ENCODE measurements at places on chromosomes 2 and 18.

GRCh38 chr18:40017021-40017420 is 1938.0 kb upstream of the PIK3C3 start:
- no peak for DNase-seq

- DNase-seq: no peak
These were observed 5.6 kb upstream of the NTSR2 start for GRCh38 chr2:11675423-11676112.

DNA sequence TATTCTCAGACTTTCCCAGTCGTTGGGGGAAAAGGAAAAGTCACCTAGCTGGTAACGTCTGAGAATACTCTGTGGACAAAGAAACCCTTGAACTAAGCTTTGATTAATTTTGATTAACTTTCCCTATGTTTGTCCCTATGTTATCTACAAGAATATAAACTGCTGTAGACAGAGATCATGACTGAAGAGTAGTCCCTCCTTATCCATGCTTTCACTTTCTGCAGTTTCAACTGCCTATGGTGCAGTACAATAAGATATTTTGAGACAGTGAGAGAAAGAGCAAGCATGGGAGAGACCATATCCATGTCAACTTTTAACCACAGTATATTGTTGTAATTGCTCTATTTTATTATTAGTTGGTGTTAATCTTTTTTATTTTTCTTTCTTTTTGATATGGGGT is 31.8 kb downstream of the TXNL1 start:
- DNase-seq: no peak

DNA sequence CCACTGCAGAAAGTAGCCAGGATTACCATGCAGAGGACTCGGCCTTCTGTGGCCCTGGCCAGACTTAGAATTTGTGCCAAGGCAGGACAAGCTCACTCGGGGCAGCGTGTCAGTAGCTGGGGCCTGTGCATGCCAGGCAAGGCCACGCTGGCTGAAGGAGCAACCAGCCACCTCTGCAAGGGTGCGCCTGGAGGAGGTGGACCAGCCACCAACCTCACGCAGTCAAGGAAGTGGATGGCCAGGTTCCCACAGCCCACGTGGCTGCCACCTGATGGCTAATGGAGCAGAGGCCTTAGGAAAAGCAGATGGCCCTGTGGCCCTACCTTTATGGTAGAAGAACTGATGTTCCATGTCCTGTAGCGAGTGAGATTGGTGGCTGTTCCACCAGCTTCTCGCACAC is 107.9 kb downstream of the CCDC74A start:
- DNase-seq: no peak

GRCh38 chr2:129768485-129769184 is 210.8 kb upstream of the RAB6C start:
- no peak for DNase-seq

DNA sequence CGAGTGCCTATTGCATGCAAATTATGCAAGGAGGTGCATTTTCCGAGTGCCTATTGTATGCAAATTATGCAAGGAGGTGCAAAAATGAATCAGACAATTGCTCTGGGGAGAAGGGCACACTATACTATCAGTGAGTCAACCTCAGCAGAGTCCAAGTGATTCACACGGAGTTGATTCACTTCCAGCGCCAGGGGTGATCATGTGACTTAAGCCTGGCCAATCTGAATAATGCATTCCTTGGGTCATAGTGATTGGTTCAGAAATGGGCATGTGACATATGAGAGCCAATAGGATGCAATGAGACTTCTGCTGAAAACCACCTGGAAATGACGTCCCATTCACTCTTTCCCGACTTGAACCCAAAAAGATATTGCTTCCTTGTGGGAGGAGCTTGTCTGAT is 152.2 kb downstream of the DAW1 start:
- no peak for DNase-seq

- DNase-seq: no peak
These were observed 102.4 kb downstream of the ALMS1 start for GRCh38 chr2:73488079-73488478.

GRCh38 chr2:86358957-86359356 is 21.5 kb upstream of the REEP1 start:
- no peak for DNase-seq

GRCh38 chr2:8682719-8683667 is 1.1 kb downstream of the ID2 start:
- peak; percentile 78 for DNase-seq

DNA sequence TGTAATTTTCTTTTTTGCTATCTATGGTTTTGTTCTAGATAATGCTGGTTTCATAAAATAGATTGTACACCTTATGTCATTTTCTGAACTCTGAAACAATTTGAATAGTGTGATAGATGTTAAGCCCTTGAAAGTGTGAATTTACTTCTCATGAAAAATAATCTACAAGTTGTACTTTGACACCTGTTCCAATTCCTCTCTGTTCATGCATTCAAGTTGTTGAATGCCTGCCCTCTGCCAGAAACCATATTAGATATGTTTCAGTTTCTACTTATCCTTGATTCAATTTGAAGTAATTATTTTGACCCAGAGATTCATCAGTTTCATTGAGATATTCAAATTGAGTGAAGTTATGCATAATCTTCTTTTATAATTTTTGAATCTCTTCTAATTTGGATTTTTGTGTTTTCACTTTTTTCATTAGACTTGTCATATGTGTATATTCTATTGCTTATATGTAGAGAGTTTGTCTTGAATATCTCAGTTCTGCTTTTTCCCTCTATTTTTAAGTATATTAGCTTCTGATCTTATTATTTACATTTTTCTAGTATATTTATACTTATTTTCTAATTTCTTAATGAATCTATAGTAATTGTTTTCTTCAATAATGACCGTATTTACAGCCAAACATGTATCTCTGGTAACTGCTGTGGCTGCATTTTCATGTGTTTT is 143.3 kb upstream of the TACR1 start:
- no peak for DNase-seq

DNA sequence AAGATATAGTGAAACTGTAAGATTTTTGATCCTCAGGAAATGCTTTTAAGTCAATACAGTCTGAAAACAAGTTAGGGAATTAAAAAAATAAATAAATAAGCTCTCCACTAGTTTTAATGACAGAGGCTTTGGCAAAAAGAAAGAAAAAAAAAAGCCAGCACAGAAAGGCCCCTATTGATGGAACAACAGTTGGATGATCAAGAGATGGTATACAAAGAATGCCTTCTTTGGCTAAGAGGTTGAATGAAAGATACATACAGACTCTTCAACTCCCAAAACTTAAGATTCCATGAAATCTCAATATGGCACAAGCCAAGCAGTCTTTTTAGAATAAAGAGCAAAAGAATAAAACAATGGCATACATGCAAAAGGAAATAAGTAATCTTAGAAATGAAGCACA is 64.0 kb upstream of the GALNT5 start:
- no peak for DNase-seq

GRCh38 chr2:24359129-24360049 is 947 bp downstream of the ITSN2 start:
- peak; percentile 65 for DNase-seq

DNA sequence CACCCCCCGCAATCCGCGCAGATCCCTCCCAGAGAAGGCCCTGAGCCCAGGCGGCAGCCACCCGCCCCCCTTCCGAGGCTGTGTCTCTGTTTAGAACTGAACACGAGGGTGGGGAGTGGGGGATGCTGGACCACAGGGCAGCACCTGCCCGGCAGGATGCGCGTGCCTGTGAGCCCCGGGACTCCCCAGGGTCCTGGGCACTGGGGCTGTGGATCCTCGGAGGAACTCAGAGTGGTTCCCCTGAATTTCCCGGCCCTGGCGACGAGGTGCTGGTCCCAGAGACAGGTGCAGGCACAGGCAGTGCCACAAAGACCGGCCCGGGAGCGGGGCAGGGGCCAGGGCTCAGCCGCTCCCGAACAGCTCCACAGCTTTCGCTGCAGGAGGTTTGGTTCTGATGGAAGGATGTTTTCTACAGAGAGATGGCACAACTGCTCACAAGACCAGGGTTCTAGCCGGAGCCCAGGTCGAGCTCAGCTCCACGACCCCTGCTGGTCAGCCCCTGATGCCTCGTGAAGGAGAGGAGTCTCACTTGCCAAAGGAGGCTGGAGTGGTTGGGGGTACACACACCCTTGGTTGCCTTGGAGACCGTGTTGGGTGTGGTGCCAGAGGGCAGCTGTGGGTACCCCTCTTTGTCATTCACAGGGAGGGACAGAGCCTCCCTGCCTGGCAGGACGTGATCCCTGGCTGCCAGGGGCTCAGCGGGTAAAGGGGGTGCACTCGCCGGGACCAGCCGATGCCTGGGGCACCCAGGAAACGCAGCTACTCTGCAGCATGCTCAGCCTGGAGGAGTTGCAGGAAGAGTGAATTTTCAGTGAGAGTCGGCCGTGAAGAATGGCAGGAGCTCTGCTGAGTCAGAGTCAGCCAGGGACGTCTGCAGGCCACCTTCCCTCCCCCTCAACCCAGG is 4.4 kb upstream of the NEU4 start:
- DNase-seq: peak; percentile 66

DNA sequence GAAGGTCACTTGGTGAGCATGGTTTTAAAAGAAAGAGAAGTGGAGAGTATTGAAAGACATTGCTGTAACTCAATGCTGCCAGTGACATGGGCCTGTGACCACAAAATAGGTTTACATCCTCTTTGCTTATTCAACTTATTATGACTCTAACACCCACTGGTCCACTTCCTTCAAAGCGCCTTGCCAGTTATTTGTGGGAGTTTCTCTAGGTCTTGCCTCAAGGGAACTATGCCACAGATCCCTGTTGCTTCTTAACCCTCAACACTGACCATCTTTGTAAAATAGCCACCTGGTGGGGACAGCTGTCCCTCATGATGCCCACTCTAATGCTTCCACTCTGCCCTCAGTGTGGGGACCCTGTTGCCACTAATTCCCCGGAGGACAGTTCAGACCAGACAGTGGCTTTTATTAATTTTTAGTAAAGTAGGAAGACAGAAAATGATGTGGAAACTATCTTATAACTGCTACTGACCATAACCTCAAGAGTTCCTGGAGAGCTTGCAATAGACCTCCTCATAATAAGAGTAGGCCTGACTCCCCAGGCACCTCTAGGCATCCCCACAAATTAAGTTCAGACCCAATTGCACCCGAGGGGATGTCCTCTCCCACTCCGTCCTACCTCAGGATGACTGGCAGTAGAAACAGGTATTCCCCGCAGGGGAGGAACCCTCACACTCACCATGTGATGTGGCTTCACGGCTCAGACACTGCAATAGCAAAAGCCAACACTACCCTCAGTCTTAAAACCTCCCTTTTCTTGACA is 31.3 kb upstream of the SLC25A52 start:
- DNase-seq: no peak

DNA sequence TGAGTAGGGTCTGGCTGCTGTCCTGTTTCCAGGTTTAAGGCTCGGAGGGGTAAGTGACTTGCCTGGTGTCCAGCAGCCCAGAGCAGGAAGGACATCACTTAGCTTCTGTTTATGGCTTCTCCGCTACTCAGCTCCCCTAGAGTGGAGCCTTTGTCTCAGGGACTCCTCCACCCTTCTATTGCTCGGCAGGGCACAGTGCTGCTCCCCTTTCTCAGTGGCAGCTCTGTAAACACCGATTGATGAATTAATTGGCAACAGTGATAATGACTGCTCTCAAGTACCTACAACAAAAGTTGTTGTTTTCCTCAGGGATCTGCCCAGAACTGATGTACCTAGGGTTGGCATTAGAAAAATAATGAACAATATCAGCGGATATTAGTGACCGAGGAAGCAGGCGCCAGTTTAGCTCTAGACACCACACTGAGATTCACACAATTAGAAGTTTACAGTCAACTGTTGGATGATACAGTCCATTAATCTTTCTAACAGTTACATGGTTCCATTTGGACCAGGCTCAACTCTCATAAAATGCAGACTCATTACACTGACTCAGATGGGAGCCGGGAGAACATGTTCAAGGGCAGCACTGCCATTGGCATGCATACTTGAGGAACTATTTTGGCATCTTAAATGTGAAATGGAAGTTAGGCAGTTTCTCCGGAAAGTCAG is 265.7 kb downstream of the MTX2 start:
- DNase-seq: no peak

DNA sequence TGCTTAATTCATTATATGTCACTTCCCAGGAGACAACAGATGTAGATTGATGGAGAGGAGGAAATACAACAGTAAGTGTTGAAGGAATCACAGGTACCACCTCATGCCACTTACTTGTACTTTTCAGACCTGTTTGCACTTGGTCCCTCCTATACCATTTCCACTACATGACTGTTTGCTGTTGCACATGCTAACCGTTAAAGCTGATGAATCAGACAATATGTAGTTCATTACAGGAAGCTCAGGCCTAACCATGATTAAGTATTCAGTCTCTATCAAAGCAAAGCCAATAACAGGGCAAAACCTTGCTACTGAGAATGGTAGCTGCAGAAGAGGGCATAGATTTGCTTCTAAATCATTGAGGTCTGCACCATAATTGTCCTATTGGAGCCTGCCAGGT is 30.2 kb upstream of the GRP start:
- no peak for DNase-seq

DNA sequence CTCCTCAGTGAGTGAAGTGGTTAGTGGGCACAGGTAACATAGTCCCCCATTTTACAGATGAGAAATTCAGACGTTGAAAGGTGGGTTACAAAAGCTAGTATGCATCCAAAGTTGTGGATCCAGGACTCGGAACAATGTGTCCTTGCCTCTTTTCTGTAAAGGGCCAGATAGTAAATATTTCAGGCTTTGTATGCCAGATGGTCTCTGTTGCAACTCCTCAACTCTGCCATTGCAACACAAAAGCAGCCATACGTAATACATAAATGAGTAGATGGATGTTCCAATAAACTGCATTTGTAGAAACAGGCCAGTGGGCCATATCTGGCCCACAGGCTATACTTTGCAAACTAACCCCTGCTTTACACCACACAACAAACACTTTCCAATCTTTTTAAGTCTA is 166.6 kb upstream of the PKDCC start:
- DNase-seq: no peak

All from ascending aorta (tissue), 2 donors.